ENCODE measurements at places on chromosomes 6 and 20.

GRCh38 chr20:61477451-61477861, 225.4 kb downstream of the CDH4 start:
- DNase-seq = no peak

GRCh38 chr6:119280668-119281067, 68.9 kb downstream of the MAN1A1 start:
- DNase-seq = no peak

- DNase-seq = no peak
Measured at GRCh38 chr6:3825851-3826581, 23.2 kb upstream of the FAM50B start.

DNA sequence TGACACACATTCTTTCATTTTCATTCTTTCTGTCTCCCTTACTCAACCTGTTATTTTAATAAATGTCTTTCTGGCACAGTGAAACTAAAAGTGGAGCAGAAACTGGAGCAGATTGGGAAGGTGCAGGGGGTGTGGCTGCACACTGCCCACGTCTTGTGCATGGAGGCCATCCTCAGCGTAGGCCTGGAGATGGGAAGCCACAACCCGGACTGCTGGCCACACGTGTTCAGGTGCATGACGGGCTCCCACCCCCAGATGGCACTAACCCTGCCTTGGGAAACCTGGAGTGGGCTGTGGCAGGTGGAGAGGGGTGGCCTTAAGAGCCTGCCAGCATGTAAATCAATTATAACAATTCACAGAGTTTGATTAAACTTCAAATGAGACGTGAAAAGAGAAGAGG, 71.4 kb upstream of the PBOV1 start:
- no peak for DNase-seq

- no peak for DNase-seq
Measured at GRCh38 chr6:31657406-31658157, 1.9 kb downstream of the APOM start.

GRCh38 chr6:35489995-35490791, 6.7 kb downstream of the TEAD3 start:
- no peak for DNase-seq

All from effector CD4-positive, alpha-beta T cell (primary cell).